ENCODE measurements at places on chromosomes 4 and X.

DNA sequence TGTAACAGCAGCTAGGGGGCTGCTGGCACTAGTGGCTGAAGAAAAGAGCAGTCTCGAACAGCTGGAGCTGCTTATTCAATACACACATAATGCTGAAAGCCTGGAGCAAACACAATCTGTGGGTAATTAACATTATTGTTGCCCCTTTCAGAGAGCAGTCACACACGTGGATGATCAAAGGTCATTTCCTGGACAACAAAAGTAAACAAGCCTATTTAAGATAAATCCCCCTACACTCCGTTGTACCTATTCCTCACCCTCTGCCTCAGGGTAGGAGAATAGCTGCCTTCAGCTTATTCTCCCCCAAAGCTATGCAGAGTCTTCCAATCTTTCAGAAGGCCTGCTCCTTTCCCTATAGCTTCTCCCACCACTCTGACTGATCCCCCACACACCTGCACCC lies 803.9 kb downstream of the C4orf33 start:
- DNase-seq: no peak

DNA sequence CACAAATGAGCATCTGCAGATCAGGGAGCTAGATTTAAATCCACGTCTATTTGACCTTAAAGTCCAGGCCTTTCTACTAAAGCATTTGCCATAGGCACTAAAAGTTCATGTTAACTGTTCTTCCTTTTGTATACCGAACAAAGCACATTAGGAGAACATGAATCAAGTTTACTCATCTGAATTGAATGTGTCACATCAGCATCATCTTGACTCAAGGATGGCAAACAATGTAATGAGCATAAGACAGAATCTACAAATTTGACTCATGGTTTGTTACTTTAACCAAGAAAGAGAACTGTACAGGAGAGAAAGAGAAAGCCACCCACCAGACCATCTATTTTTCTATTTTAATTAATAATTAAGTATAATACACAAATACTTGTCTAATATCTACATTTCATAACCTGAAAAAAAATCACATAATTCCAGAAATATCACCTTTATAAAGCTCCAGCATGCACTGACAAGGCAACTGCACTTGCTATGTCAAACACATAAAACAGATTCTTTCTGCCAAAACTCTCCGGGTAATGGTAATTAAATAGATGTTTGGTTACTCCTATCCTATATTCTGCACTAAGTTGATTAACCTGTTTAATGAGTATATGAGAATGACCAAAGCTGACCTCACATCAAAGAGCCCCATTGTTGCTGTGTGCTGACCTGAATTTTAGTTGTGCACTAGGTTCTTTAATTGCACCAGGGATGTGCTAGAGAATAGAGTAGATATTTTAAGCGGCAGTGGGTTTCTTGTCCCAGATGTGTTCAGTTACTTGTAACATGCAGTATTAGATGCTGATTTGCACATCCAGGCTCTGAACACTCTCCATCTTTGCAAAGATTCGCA lies 42.5 kb upstream of the LEF1 start:
- DNase-seq: no peak

- DNase-seq: peak; percentile 47
These were observed 19.4 kb downstream of the MTM1 start for GRCh38 chrX:150587585-150588503.

- no peak for DNase-seq
These were observed 53.1 kb upstream of the SPRY1 start for GRCh38 chr4:123343400-123344041.

Data from activated CD4-positive, alpha-beta T cell treated with anti-CD3 and anti-CD28 coated beads, Interleukin-2, amount 50 U/mL, for 48 hours (primary cell).